Thymus (tissue), 14 donors: ENCODE measurements at places on chromosomes 4 and X. TPM values are rescaled to one million over a fixed set of nuclear protein-coding genes. Genes with fewer than 3 reads are reported as not detected.
A peak's percentile ranks its signal among the peaks of the same experiment; 100 is the strongest.

DNA sequence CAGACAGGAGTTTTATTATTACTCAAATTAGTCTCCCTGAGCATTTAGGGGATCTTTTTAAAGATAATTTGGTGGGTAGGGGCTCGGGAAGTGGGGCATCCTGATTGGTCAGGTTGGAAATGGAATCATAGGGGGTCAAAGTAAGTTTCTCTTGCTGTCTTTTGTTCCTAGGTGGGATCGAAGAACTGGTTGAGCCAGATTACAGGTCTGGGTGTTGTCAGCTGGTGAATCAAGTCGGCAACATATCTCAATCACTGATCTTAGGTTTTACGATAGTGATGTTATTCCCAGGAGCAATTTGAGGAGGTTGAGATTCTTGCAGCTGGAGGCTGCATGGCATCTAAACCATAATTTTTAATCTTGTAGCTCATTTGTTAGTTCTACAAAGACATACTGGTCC, 629.5 kb upstream of the AMOT start:
- no peak for DNase-seq

- no peak for DNase-seq
These were observed 49.6 kb downstream of the KLHL13 start for GRCh38 chrX:118066867-118067515.

GRCh38 chr4:21198683-21199082, 498.4 kb downstream of the PACRGL start:
- no peak for DNase-seq

DNA sequence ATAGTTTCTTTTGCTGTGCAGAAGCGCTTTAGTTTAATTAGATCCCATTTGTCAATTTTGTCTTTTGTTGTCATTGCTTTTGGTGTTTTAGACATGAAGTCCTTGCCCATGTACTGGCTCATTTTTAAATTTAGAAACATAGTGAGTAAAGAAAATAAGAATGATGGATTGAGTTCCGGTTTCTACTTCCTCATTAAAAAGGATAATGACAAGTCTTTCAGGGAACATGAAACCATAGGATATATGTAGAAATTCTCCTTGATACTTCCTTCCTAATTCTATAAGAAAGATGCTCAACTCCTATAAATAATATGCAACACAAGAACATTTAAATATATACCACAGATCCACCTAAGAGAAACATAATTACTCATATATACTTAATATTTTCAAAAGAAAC, 240.9 kb downstream of the BANK1 start:
- DNase-seq, result no peak

GRCh38 chr4:2816401-2816954, 23.6 kb downstream of the SH3BP2 start:
- no peak for DNase-seq

GRCh38 chr4:77264826-77265225, 107.8 kb downstream of the CCNG2 start:
- DNase-seq, result no peak

- DNase-seq, result no peak
These were observed 61.7 kb downstream of the NBDY start for GRCh38 chrX:56790778-56791177.

- no peak for DNase-seq
These were observed 17.7 kb downstream of the SPON2 start for GRCh38 chr4:1154523-1155182.

- peak; percentile 55 for DNase-seq
These were observed 1.3 kb downstream of the AFF1 start for GRCh38 chr4:86935853-86936733.

DNA sequence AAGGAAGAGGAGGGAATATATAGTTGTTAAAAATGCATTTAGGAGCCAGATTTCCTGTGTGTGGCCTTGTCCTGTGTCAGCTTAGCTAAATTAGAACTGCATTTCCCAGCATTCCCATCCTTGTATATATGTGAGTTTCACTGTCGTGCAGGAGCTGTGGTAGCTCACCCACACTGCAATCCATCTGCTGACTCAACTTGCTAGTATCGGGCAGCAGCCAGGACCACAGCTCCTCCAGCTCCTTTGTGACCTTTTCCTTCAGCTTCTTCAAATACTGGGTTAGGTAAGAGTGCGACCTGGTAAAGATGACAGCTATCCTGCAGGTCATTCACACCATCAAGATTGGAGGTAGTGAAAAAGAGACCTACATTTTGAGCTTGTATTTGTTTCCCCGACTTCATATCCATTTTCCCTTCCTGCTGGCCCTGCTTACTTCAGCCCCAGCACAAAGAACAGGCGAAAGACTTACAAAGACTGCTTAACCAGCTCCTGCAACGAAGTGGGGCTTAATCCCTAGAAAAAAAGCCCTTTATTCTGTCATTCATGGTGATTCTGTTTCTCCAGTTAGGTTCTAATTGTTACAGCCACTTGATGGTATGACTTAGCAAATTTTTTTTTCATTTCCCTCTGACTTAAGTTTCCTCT, 11.4 kb downstream of the ASIC5 start:
- DNase-seq, result no peak

DNA sequence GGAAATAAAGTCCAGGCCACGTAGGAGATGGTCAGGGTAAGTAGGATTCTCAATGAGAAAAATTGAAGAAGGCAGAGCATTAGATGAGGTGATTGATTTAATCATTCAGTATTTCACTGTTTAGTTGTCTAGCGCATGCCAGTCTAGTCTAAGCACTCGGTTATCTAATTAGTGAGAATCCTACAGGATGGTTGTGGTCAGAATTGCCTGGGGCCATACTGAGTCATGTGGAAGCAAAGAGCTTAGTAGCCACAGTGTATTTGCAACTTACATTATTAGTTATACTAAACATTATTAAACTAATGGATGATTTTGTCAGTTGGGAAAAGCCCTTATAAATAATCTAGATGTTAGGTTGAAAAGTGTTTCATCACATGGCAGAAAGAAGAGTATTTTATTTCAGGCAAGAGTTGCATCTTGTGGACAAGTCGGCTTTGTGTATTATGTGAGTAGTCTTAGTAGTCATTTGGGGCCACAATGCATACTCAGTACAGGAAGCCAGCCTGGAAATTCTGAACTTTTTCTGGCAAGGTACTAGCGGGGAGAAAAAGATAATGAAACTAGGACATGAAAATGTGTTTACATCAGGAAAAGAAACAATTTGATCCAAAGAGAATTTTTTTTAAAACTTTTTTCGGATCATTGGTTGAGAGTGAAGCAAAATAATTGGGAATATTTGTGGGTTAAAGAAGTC, 31.9 kb downstream of the CPEB2 start:
- DNase-seq, result no peak

- DNase-seq, result no peak
These were observed 315.3 kb downstream of the PTTG2 start for GRCh38 chr4:38275331-38276100.

DNA sequence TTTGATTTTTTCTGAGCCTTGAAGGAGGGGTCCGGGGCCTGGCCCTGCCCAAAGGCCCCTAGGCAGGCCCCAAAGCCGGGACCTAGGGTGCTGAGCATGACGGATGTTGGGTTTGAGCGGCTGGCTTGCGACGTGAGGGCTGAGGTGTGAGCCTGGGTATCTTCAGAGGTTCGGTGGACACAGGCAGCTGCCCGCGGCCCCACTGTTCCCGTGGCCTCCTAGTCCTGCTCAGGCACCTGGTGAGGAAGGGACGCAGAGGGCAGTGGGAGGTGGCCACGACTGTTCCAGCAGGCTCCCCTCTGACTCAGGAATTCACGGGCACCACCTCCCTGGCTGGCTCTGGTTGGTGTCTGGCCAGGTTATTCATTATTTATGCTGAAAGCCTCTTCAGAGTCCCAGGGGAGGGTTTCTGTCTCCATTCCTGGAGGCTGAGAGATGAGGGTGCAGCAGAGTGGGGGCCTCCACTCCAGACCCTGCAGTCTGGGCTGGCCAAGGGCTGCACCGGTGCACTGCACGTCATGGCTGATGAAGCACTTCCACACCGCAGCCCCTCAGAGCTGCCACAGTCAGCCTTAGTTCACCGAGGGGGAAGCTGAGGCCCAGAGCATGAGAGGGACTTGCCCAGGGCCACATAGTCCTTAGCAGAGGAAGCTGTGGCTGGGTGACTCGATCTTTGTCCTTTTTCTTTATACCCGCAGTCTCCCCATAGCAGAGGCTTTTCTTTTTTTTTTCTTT, 2.2 kb downstream of the MSANTD1 start:
- DNase-seq, result no peak

DNA sequence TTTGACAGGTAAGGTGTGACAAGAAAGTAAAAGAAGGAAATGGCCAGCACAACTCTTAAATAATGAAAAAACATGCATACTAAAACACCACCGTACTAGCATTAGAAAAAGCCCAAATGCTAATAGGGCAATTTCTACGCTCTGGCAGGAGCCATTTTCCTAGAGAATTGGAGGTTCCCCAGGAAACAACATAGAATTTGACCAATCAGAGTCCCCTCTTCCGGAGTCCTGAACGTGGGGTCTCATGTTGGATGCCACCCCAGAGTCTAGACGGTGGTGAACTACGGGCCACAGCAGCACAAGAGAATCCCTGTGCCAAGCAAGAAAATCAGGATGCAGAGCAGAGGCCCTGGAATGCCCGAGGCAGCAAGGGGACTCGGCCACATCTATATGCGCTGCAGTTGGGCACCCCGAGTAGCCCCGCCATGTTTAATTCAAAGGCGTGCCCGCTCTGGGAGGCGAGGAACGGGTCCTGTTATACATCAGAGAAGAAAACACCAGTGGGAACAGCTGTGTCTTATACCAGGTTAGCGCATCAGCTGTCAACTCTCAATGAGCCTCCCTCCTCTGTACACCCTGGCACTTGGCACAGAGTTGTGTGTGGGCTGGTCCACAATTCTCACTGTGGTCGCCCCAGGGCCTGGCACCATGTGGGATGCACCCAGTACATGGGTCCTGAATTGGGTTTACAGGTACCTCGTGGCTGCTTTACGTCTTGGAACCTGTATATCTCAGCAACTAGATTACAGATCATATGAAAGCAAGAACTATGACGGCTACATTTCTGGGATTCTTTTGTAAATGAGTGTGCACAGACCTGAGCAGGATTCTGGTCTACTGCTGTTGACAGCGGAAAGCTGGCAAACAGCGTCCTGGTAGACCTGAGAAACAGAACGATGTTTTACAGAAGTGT, 52.1 kb downstream of the SEL1L3 start:
- DNase-seq, result no peak

DNA sequence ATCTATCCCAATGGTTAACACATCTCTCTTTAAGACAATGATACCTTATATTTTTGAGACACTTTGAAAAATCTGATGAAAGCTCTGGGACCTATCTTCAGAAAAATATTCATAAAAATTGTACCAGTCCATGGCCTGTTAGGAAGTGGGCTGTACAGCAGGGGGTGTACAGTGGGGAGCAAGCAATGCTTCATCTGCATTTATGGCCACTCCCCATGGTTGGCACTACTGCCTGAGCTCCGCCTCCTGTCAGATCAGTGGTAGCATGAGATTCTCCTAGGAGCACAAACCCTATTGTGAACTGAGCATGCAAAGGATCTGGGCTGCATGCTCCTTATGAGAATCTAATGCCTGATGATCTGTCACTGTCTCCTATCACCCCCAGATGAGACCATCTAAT, 42.6 kb downstream of the C4orf51 start:
- DNase-seq, result no peak

DNA sequence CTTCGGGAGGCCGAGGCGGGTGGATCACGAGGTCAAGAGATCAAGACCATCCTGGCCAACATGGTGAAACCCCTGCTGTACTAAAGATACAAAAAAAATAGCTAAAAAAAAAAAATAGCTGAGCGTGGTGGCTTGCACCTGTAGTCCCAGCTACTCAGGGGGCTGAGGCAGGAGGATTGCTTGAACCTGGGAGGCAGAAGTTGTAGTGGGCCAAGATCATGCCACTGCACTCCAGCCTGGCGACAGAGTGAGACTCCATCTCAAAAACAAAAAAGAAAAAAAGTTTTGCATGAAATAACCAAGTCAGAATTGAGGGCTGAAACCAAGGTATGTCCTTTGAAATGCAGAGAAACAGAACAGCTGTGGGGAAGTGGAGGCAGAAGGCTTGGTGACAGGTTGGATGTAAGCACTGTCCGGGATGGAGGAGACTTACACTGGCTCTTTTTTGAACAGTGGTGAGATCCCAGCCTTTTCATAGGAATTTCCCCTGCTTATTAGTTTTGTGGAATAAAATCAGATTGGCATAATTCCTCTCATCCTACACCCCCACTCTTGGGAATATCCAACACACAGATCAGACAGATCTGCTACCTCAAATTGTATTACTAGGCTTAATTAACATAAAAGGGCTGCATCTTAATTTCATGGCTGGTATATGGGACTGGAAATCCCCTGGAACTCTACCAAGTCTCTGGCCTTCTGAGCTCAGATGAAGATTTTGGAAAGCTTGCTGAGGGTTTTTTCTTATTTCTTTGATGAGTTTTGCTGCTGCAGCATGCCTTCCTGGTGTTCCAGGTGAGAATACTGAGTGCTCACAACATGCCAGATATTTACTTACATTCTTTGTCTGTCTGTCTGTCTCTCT, 18.8 kb upstream of the C4orf36 start:
- no peak for DNase-seq

- DNase-seq, result peak; percentile 3
These were observed 133.4 kb downstream of the ATG4A start for GRCh38 chrX:108224727-108225621.

GRCh38 chr4:17664755-17665154, 50.3 kb downstream of the MED28 start:
- no peak for DNase-seq

- DNase-seq, result no peak
These were observed 551.5 kb upstream of the ZFP42 start for GRCh38 chr4:187444061-187444460.

DNA sequence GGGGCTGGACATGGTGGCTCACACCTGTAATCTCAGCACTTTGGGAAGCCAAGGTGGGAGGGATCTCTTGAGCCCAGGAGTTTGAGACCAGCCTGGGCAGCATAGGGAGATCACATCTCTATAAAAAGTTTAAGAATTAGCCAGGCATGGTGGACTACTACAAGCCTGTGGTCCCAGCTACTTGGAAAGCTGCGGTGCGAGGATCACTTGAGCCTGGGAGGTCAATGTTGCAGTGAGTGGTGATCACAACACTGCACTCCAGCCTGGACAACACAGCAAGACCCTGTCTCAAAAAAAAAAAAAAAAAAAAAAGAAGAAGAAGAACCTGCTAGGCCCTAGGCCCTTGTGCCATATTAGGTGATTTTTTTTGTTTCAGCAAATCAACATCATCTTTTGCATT, 12.2 kb downstream of the SRD5A3 start:
- no peak for DNase-seq

The CENPI gene
- 9.7 TPM for total RNA-seq

The NHSL2 gene
- 0.80 TPM for total RNA-seq

The STIM2 gene
- total RNA-seq, result 43.3 TPM

The SMARCAD1 gene
- total RNA-seq, result 45.0 TPM

The LRP2BP gene
- total RNA-seq, result 0.71 TPM

The GAGE13 gene
- not detected for total RNA-seq

The DMRTC1B gene
- 0.14 TPM for total RNA-seq

The RBMX gene
- 308 TPM for total RNA-seq

The ODAM gene
- 0.14 TPM for total RNA-seq

The TEX13C gene
- total RNA-seq, result not detected

The HTRA3 gene
- total RNA-seq, result 1.5 TPM

The PLA2G12A gene
- total RNA-seq, result 8.2 TPM

The IGFBP7 gene
- 54.1 TPM for total RNA-seq
